ENCODE measurements at places on chromosomes 11 and 22.

- DNase-seq, result no peak
Measured at GRCh38 chr11:45599161-45599943, 66.1 kb downstream of the CHST1 start.

- DNase-seq, result no peak
Measured at GRCh38 chr11:112526699-112527416, 266.2 kb upstream of the PLET1 start.

DNA sequence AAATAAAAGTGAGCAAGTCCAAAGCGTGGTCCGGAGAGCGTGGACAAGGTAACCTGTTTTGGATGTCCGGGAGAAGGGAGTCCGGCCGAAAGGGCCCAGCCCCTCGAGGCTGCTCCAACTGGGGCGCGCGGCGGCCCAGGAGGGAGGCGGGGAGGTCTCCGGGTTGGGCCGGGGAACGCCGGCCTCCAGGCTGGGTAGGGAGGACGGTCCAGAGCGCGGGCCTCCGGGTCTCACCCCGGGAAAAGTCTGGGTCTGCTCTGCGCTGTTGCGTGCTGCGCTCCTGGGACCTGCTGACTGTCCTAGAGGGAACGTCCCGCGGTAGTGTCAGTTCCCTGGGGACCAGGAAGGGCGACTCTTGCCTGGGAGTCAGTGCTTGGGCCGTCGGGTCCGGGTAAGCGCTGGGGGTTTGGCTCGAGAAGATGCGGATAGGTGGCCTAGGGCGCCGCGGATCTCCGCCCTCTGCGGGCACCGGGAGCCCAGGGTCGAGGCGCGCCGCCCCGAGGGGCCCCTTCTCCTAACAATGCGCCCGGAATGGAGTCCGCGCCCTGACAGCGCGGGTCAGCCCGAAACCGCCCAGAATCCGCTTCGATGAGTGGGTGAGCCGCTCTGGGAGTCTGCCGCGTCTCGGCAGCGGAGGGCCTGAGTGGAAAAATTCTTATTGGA, 988 bp upstream of the FLI1 start:
- DNase-seq, result no peak

DNA sequence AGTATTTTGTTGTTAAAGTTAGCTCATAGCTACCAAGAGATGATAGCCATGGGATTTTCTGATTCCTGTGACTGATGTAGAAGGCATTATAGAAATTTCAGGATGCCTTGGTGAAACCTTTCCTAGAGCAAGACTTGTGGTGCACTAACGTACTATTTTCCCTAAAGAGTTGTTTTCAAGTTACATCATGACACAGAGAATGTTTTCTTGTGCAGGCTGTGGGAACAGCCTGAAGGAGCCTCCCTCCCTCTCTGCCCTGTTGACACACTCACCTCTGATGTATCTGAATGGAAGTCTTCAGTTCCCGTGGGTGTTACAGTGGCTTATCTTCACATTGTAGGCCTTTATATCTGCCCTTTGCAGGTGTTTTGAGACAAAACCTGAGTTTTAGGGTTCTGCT, 121.6 kb downstream of the LDLRAD3 start:
- DNase-seq, result no peak

- DNase-seq, result peak; percentile 61
Measured at GRCh38 chr22:22942511-22943329, 55.1 kb downstream of the IGLL5 start.

- no peak for DNase-seq
Measured at GRCh38 chr11:12451179-12451814, 73.9 kb downstream of the PARVA start.

DNA sequence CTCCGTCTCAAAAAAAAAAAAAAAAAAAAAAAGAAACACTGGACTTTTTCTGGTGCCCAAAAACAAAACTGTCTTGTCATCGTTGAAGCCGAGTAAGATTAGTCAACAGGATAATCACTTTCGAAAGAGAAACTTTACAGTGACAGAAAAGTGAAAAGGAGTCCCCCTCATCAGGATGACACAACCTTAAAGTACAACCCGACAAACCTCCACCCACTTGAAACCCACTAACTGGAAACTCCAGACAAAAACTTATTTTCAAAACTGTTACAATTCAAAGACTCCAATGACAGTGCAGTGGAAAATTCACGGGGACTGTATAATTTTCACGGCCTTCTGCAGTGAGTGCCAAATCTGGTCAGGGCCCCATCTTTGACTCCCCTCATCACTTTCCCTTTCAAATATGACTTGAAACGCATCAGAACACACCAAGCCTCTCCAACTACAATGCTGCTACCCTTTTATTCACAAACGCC, 1.3 kb downstream of the DENND5A start:
- DNase-seq, result peak; percentile 56

- no peak for DNase-seq
Measured at GRCh38 chr22:36233796-36234195, 5.5 kb downstream of the APOL2 start.

- DNase-seq, result no peak
Measured at GRCh38 chr11:12683874-12684273, 9.7 kb downstream of the TEAD1 start.

DNA sequence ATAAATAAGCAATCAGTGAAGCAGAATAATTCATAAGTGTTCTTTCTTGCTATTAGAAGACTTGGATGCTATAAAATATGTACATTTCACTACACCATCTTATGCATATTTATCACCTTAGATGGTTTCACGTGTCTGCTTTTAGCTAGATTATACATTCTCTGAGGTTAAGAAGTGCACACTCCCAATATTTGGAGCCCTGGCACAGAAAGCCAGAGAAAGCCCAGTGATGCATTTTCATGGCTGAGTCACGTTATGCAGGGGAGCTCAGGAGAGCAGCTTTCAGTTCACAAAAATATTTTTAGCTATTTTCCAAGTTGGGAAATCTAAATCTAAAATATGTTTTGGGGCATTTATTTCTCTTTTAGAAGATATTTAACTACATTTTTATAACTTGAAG, 5.1 kb upstream of the TP53AIP1 start:
- no peak for DNase-seq

DNA sequence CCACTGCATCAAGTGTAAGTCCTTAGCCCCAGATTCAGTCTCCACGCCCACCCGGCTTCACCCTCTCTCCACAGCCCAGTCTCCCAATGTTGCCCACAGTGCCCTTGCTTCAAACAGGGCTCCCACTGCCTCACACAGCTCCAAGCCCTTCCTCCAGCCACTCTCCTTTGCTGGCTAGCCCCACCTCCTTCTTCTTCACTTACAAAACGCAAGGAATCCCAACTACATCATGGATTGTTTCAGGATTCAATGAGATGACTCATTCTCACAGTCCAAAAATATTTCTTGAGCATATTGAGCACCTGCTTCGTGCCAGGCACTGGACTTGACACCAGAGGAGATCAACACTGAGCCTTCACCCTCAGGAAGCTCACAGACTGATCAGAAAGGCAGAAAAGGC, 533.5 kb downstream of the BUD13 start:
- DNase-seq, result no peak

DNA sequence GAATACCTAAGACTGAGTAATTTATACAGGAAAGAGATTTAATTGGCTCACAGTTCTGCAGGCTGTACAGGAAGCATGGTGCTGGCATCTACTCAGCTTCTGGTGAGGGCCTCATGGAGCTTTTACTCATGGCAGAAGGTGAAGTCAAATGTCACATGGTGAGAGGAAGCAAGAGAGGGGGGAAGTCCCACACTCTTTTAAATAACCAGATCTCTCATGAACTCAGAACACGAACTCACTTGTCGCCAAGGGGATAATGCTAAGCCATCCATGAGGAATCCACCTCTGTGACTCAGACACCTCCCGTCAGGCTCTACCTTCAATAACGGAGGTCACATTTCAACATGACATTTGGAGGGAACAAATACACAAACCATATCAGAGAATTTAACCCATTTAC, 42.2 kb downstream of the BIRC2 start:
- DNase-seq, result no peak

GRCh38 chr22:42303396-42304323, 33.2 kb upstream of the TCF20 start:
- DNase-seq, result no peak

- DNase-seq, result no peak
Measured at GRCh38 chr11:17596310-17596669, 49.2 kb downstream of the OTOG start.

DNA sequence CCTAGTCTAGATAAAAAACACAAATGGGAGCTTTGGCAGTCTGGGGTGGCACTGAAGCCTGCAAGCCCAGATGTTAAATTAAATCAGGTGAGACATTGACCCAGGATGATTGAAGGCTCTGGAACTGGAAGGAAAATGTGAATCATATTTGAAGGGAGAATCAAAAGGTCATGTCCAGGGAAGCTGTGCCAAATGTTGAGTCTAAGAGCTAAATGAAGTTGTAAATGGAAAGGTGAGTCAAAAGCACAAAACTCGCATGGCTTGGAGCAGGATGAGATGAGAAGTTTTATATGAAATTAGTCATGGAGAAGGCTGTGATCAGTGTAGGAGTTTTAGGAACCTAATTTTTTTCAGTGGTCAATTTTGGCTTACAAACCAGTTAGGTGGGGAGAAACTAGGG, 301.1 kb downstream of the BLID start:
- DNase-seq, result no peak

DNA sequence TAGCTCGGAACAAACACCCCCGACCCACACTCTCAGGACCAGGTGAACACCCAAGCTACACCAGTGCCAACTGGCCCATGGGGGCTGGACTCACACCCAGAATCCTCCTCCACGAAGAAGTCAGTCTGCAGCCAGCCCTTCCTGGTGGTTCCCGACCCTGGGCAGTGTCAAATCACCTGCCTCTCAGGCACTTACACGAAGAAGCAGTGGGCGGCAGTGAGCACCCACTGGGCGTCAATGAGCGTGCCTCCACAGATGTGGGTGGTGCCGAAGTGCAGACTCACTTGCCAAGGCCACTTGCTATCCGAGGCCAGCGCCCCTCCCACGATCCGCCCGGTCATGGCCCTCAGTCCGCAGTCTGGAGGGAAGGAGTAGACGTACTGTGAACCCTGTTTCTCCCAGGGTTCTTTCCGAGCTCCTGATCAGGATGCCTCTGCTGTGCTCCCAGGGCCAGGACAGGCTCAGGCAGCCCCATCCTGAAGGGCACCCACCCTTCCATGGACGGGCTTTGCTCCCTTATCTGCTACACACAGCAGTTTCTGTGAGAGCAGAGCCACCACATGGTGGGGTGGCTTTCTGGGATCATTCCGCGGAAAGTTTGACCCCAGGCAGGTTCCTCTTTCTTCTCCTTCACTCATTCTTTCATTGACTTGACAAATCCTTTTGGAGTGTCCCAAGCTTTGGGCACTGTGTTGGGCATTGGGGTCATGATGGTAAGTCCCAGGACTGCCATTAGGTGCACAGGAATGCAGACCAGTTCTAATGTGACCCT, 19.4 kb downstream of the TMPRSS13 start:
- DNase-seq, result no peak

GRCh38 chr11:99327066-99327465, 306.3 kb downstream of the CNTN5 start:
- no peak for DNase-seq

DNA sequence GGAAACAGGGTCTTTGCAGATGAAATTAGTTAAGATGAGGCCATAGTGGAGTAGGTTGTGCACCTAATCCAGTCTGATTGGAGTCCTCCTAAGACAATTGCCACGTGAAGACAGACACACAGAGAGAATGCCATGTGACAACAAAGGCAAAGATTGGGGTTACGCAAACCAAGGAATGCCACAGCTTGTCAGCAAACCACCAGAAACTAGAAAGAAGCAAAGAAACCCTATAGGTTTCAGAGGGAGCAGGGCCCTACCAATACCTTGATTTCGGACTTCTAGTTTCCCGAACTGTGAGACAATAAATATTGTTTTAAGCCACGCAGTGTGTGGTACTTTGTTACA, 8.2 kb upstream of the LAYN start:
- no peak for DNase-seq

- no peak for DNase-seq
Measured at GRCh38 chr11:108870373-108871020, 205.6 kb downstream of the DDX10 start.

DNA sequence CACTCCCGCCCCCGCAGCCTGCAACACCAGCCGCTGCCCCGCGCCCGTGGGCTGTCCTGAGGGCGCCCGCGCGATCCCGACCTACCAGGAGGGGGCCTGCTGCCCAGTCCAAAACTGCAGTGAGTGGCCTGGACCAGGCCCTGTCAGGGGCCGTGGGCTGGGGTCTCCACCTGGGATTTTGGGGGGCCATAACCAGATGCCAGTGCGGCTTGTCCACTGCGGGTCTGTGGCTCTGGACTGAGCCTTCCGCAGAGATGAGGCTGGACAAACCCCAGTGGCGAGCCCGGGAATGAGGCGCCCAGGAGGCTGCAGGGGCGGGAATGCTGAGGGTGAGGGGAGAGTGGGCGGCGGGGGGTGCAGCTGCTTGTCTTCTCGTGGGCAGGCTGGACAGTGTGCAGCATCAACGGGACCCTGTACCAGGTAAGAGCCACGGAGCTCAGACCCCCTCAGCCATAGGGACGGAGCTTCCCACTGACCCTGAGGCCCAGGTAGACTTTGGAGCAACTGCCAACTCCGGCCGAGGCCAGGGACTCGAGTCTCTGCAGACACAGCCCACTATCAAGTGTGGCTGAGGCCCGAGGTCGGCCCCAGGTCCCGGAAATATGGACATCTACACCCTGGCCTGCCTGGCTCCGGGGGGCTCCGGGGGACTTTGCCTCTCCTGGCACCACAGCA, 24.8 kb upstream of the MUC5B start:
- DNase-seq, result no peak

- DNase-seq, result no peak
Measured at GRCh38 chr11:126088999-126089398, 26.3 kb upstream of the CDON start.

- DNase-seq, result no peak
Measured at GRCh38 chr11:8826901-8827560, 84.0 kb upstream of the AKIP1 start.

DNA sequence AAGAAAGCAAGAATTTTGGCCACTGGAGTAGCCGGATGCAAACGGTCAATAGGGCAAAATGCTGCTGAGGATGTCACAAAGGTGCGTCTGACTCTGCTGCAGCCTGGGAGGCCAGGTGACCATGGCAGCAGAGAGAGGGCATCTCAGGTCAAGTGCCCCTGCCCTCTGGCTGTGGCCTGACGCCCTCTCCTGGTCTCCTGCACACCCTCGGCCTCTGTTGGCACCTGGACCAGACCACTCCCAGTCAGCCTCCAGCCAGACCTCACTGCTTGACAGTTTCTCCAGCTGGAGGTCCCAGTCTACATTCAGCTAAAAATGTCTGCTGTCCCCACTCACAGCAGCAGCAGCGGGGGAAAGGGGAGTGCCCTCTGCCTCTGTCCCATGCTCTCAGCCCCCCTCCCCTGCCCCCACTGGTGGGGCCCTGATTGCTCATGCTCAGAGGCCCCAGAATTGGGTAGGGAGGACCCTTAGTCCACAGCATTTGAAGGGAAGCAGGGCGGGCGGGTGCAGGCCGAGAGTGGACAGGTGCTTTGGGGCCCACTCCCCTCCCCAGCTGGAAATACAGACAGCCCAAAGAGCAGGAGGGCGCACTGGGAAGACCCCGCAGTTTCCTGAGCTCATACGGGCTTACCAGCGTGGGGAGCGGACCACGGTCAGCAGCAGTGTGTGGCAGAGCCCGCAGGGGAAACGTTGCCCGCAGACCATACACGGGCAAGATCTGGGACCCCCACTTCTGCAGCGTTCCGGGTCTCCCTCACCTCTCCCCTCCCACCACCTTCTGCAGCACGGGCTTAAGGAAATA, 1.6 kb upstream of the BRSK2 start:
- DNase-seq, result no peak

- DNase-seq, result no peak
Measured at GRCh38 chr11:28227460-28227859, 119.3 kb downstream of the METTL15 start.

Measured in stimulated activated CD8-positive, alpha-beta memory T cell treated with anti-CD3 and anti-CD28 coated beads, Interleukin-15, amount 100 ng/mL, for 4 hours (primary cell).